Activated naive CD8-positive, alpha-beta T cell treated with anti-CD3 and anti-CD28 coated beads, Interleukin-2, amount 10 ng/mL, durations not matched to agents 7 days and 5 days (primary cell): ENCODE measurements at places on chromosomes 6 and 20.
A peak's percentile ranks its signal among the peaks of the same experiment; 100 is the strongest.

DNA sequence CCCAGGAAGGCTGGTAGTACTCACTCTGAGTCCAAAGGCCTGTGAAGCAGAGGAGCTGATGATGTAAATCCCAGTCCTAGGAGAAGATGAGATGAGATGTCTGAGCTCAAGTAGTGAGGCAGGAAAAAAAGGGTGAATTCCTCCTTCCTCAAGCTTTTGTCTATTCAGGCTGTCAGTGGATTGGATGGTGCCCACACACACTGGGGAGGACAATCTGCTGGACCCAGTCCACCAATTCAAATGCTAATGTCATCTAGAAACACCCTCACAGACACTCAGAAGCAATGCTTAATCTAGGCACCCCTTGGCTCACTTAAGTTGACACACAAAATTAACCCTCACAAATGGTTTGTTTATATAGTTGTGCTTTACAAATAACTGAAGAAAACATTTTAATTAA lies 94.6 kb downstream of the CD109 start:
- no peak overlapping the region for H3K4me3 ChIP-seq
- H3K4me1 ChIP-seq: peaks cover 2% of the 10 kb centered on the region
- H3K27me3 ChIP-seq: peaks cover 3% of the 10 kb centered on the region
- H3K36me3 ChIP-seq: peaks cover 3% of the 10 kb centered on the region
- H3K27ac ChIP-seq: no peak overlapping the region

DNA sequence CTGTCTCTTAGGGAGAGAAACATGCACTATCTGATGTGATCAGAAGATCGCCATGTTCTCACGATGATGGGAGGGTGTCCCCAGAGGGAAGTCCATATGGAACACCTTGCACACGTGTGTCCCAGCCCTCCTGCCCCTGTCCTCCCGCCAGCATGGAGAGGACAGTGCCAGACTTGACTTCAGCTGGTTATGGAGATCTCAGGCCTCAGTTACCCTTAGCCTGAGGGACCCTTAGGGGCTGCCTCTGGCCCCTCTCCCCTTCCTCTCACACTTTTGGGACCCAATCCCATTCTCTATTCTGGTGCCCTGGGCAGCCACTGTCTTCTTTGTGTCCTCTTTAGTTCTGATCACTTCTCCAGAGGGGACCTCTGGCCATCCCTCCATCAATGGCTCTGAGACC lies 1.6 kb downstream of the TREML4 start:
- H3K4me3 ChIP-seq: no peak overlapping the region
- no peaks in the 10 kb centered on the region for H3K36me3 ChIP-seq
- peaks cover 1% of the 10 kb centered on the region for H3K4me1 ChIP-seq
- H3K27me3 ChIP-seq: peaks cover 42% of the 10 kb centered on the region
- peak overlapping the region; percentile 10 for H3K27ac ChIP-seq

- no peaks in the 10 kb centered on the region for H3K36me3 ChIP-seq
- H3K4me1 ChIP-seq: peaks cover 4% of the 10 kb centered on the region
- H3K27me3 ChIP-seq: no peaks in the 10 kb centered on the region
- no peak overlapping the region for H3K27ac ChIP-seq
Measured at GRCh38 chr20:5402903-5403531, 86.3 kb upstream of the PROKR2 start.

- H3K27me3 ChIP-seq: no peaks in the 10 kb centered on the region
- no peak for DNase-seq
- H3K27ac ChIP-seq: no peak overlapping the region
- H3K4me1 ChIP-seq: peaks cover 4% of the 10 kb centered on the region
- H3K36me3 ChIP-seq: no peaks in the 10 kb centered on the region
Measured at GRCh38 chr20:8766868-8767390, 302.0 kb upstream of the PLCB4 start.

- peak overlapping the region; percentile 75 for H3K4me3 ChIP-seq
- peaks cover 45% of the 10 kb centered on the region for H3K4me1 ChIP-seq
- no peaks in the 10 kb centered on the region for H3K27me3 ChIP-seq
- peak overlapping the region; percentile 89 for H3K27ac ChIP-seq
- no peaks in the 10 kb centered on the region for H3K36me3 ChIP-seq
Measured at GRCh38 chr6:135146162-135146934, 34.8 kb upstream of the MYB start.

GRCh38 chr6:30101444-30102413 lies 11.2 kb downstream of the TRIM31 start:
- H3K4me3 ChIP-seq: peak overlapping the region; percentile 71
- no peaks in the 10 kb centered on the region for H3K36me3 ChIP-seq
- H3K4me1 ChIP-seq: peaks cover 40% of the 10 kb centered on the region
- peak; percentile 70 for DNase-seq

GRCh38 chr6:34350137-34350933 lies 42.1 kb downstream of the NUDT3 start:
- no peaks in the 10 kb centered on the region for H3K27me3 ChIP-seq
- peak overlapping the region; percentile 21 for H3K27ac ChIP-seq
- DNase-seq: no peak
- H3K4me1 ChIP-seq: peaks cover 12% of the 10 kb centered on the region
- H3K36me3 ChIP-seq: no peaks in the 10 kb centered on the region

- no peaks in the 10 kb centered on the region for H3K4me1 ChIP-seq
- H3K36me3 ChIP-seq: no peaks in the 10 kb centered on the region
- no peak overlapping the region for H3K27ac ChIP-seq
- DNase-seq: no peak
- H3K27me3 ChIP-seq: peaks cover 13% of the 10 kb centered on the region
Measured at GRCh38 chr6:33490621-33491020, 36.2 kb downstream of the ZBTB9 start.

- H3K4me1 ChIP-seq: peaks cover 33% of the 10 kb centered on the region
- peaks cover 33% of the 10 kb centered on the region for H3K36me3 ChIP-seq
- peak overlapping the region; percentile 74 for H3K27ac ChIP-seq
- peak overlapping the region; percentile 93 for H3K4me3 ChIP-seq
- no peak for DNase-seq
Measured at GRCh38 chr20:25695532-25696370, 902 bp downstream of the ZNF337 start.

- DNase-seq: no peak
- H3K27me3 ChIP-seq: peaks cover 2% of the 10 kb centered on the region
- no peak overlapping the region for H3K4me3 ChIP-seq
- H3K27ac ChIP-seq: no peak overlapping the region
Measured at GRCh38 chr6:81895511-81896185, 143.2 kb upstream of the TENT5A start.

DNA sequence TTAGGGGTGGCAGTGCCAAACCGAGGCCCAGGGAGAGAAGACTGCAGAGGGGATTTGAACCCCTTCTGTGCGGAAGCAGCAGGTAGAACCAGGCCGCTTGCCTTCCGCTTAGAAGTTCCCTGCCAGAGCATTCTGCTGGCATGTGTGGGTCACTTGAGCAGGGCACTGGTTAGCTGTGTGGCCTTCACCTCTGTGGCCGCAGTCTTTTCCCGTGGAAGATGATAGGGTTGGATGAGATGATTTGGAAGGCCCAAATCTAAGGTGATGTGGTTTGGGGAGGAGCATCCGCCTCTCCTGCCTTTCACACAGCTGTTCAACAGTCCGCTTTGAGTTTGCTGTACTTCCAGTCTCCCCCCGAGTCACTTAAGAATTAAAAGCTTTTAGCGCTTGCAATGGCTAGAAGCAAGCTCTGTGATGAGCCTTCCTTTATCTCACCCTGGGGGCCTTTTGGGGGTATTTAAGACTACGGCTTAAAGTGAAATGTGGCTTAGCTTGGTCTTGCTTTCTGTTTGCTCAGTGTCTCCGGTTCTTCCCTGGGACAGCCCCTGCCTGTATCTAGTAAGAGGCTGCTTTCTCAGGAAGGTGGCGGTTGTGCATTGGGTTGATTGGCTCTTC lies 743 bp downstream of the CMTR1 start:
- H3K4me3 ChIP-seq: peak overlapping the region; percentile 98
- H3K36me3 ChIP-seq: peaks cover 27% of the 10 kb centered on the region
- peak overlapping the region; percentile 100 for H3K27ac ChIP-seq
- H3K27me3 ChIP-seq: peaks cover 4% of the 10 kb centered on the region
- DNase-seq: no peak
- peaks cover 27% of the 10 kb centered on the region for H3K4me1 ChIP-seq

- no peak overlapping the region for H3K27ac ChIP-seq
- H3K4me3 ChIP-seq: no peak overlapping the region
- no peaks in the 10 kb centered on the region for H3K4me1 ChIP-seq
- peaks cover 32% of the 10 kb centered on the region for H3K27me3 ChIP-seq
- no peak for DNase-seq
Measured at GRCh38 chr6:1363729-1364572, 25.4 kb upstream of the FOXF2 start.

DNA sequence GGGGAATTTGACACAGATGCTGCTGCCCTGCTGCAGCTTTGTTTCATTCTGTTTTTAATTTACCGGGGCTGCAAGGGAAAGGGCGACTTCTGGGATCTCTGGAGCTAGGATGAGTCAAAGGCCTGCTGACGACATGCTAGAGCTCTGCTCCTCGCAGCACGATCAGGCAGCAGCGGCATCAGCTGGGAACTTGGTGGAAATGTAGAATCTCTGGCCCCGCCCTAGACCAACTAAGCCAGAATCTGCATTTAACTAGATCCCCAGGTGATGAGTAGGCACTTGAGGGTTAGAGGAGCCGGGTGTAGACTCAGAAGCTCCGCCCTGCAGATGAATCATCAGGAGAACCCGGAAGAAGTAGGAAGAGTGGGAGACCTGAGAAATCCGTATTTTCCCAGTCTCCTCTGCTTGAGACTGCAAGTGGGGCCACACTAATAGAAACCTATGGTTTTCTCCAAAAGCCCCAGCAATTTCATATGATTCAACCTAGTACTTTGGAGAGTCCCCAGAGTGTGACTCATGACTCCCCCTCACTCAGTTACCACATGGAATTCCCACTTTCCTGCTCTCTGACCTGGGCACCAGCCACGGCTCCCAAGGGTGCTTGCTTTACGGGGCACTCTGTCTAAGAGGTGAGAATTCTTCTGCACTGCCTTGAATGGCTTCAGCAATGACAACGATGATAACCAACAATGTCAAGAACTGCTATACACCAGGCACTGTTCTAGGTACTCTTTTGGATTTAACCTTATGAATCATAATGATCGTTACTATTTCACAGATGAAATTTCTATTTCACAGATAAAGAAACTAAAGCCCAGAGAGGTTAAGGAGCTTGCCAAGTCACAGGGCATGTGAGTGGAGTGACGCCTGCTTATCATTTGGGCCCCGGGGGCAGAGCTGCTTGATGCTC lies 18.1 kb downstream of the TUBB2B start:
- H3K27me3 ChIP-seq: peaks cover 18% of the 10 kb centered on the region
- H3K36me3 ChIP-seq: no peaks in the 10 kb centered on the region
- peaks cover 6% of the 10 kb centered on the region for H3K4me1 ChIP-seq
- H3K27ac ChIP-seq: no peak overlapping the region

GRCh38 chr6:53192682-53193188 lies 44.1 kb upstream of the GCM1 start:
- DNase-seq: no peak
- no peak overlapping the region for H3K4me3 ChIP-seq
- peaks cover 10% of the 10 kb centered on the region for H3K4me1 ChIP-seq
- no peak overlapping the region for H3K27ac ChIP-seq
- H3K27me3 ChIP-seq: peaks cover 4% of the 10 kb centered on the region
- no peaks in the 10 kb centered on the region for H3K36me3 ChIP-seq

- H3K27ac ChIP-seq: peak overlapping the region; percentile 89
- no peaks in the 10 kb centered on the region for H3K27me3 ChIP-seq
- H3K36me3 ChIP-seq: peaks cover 7% of the 10 kb centered on the region
- H3K4me3 ChIP-seq: peak overlapping the region; percentile 32
- H3K4me1 ChIP-seq: peaks cover 5% of the 10 kb centered on the region
Measured at GRCh38 chr20:63693733-63694583, 2.5 kb upstream of the TNFRSF6B start.
